ENCODE measurements at places on chromosomes 5 and 9. TPM values are rescaled to one million over a fixed set of nuclear protein-coding genes. Genes with fewer than 3 reads are reported as not detected.

PHF24 gene
- not detected for polyA plus RNA-seq

ASTN2 gene
- 1.0 TPM for polyA plus RNA-seq

KLHL3 gene
- polyA plus RNA-seq, result 3.2 TPM

CER1 gene
- polyA plus RNA-seq, result not detected

CDKN2A gene
- polyA plus RNA-seq, result 9.4 TPM

SAXO1 gene
- polyA plus RNA-seq, result not detected

ISOC1 gene
- polyA plus RNA-seq, result 15.2 TPM

IFNA16 gene
- polyA plus RNA-seq, result not detected

ARHGEF37 gene
- polyA plus RNA-seq, result 8.8 TPM

SPATA31E1 gene
- not detected for polyA plus RNA-seq

PLK2 gene
- polyA plus RNA-seq, result 28.3 TPM

MXD3 gene
- polyA plus RNA-seq, result 4.1 TPM

ADAMTSL1 gene
- 9.5 TPM for polyA plus RNA-seq

TSSK1B gene
- not detected for polyA plus RNA-seq
